Esophagus squamous epithelium (tissue), 5 donors: ENCODE measurements at places on chromosomes 5 and 9.

DNA sequence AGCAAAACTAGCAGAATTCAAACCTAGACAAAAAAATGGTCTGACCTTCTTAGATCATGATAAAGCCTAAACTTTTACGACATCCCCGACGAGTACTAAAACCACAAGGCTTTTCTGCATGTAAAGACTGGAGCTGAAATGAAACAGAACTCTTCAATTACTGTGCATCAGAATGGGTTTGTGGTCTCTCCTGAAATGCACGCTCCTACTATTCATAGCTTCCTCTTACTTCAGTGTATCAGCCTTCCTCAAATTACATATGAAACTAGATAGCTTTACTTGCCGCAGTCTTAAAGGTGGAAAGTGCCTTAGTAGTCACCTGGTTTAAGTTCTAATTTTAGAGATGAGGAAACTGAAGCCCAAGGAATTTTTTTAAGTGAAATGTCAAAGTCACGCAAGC lies 24.6 kb upstream of the MED10 start:
- no peak for DNase-seq

GRCh38 chr9:124363326-124364096 lies 51.7 kb downstream of the PSMB7 start:
- no peak for DNase-seq

DNA sequence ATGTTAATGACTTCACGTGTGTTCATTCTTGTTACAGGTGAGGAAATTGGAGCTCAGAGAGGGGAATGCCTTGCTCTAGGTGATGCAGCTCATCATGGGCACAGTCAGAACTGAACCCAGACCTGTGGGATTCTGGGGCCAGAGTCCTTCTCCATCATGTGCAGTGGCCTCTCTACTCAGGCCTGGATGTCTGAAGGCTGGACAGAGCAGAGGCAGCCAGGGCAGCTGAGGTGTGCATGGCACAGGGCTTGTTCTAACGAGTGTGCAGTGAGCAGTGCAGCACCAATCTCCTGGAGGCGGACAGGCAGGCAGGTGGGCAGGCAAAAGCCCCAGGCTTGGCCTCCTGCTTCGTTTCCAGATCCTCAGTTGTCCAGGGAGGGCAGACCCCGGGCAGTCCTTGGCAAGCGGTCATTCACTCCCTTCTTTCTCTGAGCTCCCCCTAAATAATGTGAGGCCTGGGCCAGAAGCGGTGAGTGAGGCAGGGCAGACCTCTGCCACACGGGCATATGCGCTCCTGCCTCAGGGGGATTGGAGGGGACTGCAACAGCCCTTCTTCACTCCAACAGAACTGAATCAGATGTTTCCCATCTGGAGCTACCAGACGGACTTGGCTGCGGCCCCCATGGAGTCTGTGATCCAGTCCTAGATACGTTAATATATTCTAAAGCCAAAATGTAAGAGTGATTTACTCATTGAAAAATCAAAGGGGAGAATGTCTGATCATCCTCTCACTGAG lies 68.7 kb upstream of the FSTL4 start:
- DNase-seq: no peak

DNA sequence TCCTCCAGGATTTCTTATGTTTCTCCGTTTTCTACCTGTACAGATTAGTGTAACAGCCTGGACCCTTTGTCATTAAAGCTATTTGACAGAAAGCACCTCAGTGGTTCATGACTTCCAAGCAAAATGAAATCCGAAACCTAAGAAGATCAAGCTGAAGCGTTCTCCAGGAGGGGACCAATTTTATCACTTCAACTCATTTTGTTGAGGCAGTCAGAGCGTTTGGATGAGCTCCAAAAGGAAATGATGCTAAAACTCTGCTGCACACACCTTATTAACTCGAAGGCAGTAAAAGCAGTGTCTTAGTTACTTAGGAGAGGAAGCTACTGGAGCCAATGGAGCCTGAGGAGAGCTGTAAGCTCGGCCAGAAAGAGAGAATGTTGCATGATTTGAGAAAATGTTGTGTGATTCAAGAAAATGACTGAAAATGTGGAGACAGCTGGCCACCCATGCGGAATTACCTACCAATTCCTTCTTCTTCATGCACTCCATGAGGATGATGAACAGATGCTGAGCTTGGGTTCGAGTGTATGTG lies 346.7 kb upstream of the KLF9 start:
- DNase-seq: no peak
